Chondrocyte (in vitro differentiated cells): ENCODE measurements at places on chromosomes 12 and 14. TPM values are rescaled to one million over a fixed set of nuclear protein-coding genes. Genes with fewer than 3 reads are reported as not detected.

GRCh38 chr14:73393375-73393774 is 65.0 kb downstream of the NUMB start:
- no peak overlapping the region for H3K4me3 ChIP-seq
- peaks cover 4% of the 10 kb centered on the region for H3K4me1 ChIP-seq

TDRD9 gene
- not detected in 3 replicates for total RNA-seq

SIX6 gene
- total RNA-seq, result not detected in 3 replicates

- peaks cover 44% of the 10 kb centered on the region for H3K4me1 ChIP-seq
- no peaks in the 10 kb centered on the region for H3K36me3 ChIP-seq
- no peak overlapping the region for H3K4me3 ChIP-seq
- H3K27ac ChIP-seq, result no peak overlapping the region
Measured at GRCh38 chr12:96046543-96047228, 11.3 kb upstream of the LTA4H start.

DNA sequence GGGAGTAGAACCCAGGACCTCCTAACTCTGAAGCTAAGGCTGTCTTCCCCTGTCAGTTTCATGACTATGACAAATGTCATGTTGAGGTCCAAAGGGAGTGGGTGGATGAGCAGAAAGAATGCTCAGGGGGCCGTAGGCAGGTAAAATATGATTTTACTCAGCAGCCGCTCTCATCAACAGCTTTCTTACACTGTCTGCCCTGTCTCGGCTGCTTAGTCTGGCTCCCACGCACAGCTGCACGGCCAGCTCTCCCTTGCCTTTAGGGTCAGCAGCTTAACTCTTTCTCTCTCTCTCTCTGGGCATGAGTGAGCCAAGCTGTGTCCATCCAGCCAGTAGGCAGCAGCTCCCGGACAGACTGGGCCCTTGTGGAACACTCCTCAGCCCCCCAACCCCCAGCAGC is 95.2 kb downstream of the GCH1 start:
- peaks cover 8% of the 10 kb centered on the region for H3K4me1 ChIP-seq
- H3K4me3 ChIP-seq, result no peak overlapping the region
- H3K27me3 ChIP-seq, result peaks cover 14% of the 10 kb centered on the region
- no peak for DNase-seq
